ENCODE measurements at places on chromosomes 3 and 15.

DNA sequence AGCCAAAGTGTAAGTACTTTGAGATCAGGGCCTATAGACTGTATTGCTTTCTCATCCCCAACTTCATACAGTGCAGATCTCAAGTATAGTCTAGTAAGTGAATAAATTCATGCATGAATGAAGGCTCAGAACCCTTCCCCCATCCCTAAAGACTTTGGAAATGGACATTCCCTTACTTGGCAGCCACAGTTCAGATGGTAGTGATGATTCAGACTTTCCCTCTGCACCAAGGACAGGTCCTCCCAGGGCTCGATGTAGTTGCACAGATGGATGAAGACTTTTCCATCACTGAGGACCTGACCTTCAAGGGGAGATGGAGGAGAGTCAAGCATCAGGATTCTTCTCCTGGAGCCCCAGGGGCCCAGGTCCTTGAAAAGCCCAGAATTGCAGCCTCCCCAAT is 4.6 kb downstream of the TIMP4 start:
- DNase-seq = no peak

- DNase-seq = no peak
These were observed 13.6 kb downstream of the MELTF start for GRCh38 chr3:197015790-197016736.

DNA sequence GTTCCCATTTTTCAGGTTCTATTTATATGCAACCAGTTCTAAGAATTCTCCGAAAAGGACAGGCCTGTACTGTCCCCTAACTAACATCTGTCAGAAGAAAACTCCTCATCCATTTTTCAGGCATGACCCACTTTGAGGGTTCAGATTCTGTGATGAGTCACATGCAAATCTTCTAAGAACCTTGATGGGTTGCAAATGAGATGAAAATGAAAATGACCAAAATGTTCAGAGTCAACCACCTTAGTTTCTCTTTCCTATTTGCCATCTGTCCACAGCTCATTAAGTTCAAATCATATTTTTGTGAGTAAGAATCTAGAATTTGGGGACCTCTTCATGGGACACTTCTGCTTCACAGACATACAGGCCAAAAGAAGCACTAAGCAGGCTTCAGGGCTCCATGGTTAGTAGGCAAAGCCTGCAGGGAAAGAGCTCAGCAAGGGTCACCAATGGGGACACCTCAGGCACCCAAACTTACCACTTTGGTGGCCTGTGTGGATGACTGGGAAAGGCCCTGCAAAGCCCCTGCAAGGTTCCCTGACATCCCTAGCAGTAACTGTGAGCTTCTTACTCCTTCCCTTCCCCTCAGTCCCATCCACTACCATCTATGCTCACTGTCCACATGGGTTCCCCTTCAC is 122.0 kb downstream of the WDR76 start:
- DNase-seq = no peak

GRCh38 chr15:63870487-63871209 is 36.9 kb upstream of the HERC1 start:
- DNase-seq = no peak

DNA sequence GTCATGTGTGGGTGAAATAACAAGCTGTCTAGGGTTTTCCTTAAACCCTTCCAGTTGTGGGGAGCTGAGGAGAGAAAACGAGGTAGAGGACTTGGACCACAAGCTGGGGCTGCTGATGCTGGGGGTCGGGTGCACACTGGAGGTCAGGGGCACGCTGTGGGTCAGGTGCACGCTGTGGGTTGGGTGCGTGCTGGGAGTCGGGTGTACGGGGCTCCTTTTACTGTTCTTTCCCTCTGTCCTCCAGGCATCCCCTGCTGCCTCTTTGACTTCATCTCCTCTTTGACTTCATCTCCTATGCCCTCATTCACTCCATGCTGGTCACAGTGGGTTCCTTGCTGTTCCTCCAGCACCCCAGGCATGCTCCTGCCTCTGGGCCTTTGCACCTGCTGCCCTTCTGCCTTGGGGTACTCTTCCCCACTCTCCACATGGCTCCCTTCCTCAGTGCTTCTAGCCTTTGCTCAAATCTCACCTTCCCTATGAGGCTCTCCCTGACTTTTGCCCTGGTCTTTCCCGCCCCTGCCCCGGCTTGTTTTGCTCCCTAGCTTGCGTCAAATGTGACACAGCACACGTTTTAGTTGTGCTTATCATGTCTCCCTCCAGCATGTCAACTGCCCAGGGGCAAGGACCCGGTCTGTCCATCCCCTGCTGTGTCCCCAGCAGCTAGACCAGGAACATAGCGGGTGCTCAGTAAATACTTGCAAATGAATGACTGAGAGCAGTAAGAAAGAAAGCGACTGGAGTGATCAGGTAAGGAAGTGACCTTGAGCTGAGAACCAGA is 45.4 kb downstream of the WNT7A start:
- DNase-seq = no peak

- DNase-seq = no peak
These were observed 110.3 kb downstream of the PDE8A start for GRCh38 chr15:85091990-85092389.

DNA sequence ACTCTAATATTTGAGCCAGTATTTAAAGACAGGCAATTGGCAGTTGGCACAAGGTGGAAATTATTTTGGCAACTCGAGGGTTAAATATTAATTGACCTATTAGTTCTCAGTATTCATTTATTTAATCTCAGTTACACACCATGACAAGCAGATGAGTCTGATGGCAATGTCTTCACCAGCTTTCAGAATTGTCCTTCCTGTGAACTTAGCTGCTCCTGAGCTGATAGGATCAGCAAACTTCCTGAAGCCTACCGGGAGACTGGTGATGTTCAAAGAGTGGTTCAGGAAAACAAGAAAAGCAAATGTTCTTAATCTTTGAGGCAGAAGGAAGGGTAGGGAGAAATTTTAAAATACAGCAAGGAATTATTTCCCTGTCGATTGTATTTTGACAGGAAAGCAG is 522.2 kb downstream of the SOX2 start:
- DNase-seq = no peak

GRCh38 chr3:196640297-196641018 is 964 bp downstream of the NRROS start:
- no peak for DNase-seq

DNA sequence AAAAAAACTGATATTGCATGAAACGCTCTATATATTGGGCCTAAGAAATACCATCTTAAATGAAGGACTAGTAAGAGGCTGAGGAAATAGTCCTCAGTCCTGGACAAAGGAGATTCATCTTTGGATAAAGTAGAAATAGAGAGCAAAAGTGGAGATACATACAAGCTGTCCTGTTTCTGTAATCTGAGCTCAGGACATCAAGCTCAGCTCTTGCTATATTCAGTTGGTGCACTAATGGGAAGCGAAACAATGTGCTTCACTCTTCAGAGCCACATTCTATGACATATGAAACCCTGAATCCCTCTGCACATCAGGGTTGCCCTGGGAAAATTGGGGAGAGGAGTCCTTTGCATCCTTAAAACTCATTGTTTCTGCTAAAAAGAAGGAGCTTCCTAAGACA is 290.7 kb downstream of the VPS13C start:
- DNase-seq = no peak

GRCh38 chr3:58751882-58752567 is 85.5 kb upstream of the FAM3D start:
- no peak for DNase-seq

DNA sequence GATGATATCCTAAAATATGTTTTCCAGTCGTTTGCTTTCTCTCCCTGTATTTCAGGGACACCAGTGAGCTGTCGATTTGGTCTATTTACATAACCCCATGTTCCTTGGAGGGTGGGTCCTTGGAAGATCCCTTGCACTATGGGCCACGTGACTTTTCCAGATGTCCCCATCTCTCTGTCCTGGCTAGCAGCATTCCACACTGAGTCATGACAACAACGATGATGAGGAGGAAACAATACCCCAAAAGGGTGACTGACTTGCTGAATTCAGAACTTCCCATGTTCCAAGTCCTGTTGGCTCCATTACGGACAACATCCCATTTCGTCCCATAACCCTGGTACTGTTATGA is 134.3 kb downstream of the NSMCE3 start:
- no peak for DNase-seq

GRCh38 chr3:41405466-41405865 is 206.2 kb downstream of the CTNNB1 start:
- no peak for DNase-seq

All from stimulated activated CD8-positive, alpha-beta memory T cell treated with anti-CD3 and anti-CD28 coated beads, Interleukin-7, amount 100 ng/mL, for 1 hour (primary cell).